Activated CD4-positive, alpha-beta T cell treated with anti-CD3 and anti-CD28 coated beads, Interleukin-2, amount 10 ng/mL, durations not matched to agents 7 days and 5 days (primary cell): ENCODE measurements at places on chromosomes 13 and 19. TPM values are rescaled to one million over a fixed set of nuclear protein-coding genes. Genes with fewer than 3 reads are reported as not detected.

The APOE gene
- 0.75 TPM for total RNA-seq

The IGFL3 gene
- total RNA-seq = not detected

The TLE2 gene
- total RNA-seq = 0.99 TPM

The RASAL3 gene
- 123 TPM for total RNA-seq

DNA sequence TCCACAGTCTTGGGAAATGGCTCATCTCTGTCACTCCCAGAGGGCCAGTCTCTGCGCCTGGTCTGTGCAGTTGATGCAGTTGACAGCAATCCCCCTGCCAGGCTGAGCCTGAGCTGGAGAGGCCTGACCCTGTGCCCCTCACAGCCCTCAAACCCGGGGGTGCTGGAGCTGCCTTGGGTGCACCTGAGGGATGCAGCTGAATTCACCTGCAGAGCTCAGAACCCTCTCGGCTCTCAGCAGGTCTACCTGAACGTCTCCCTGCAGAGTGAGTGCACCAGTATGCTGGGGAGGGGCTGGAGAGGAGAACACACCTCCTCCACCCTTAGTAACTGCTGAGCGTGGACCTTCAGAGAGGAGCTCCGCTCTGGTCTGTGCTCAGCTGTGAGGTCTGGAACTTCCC lies 2.3 kb downstream of the SIGLEC9 start:
- H3K27ac ChIP-seq = peak overlapping the region; percentile 44
- no peak overlapping the region for H3K4me3 ChIP-seq
- H3K36me3 ChIP-seq = peaks cover 8% of the 10 kb centered on the region
- H3K27me3 ChIP-seq = no peaks in the 10 kb centered on the region
- no peak for DNase-seq

- no peaks in the 10 kb centered on the region for H3K36me3 ChIP-seq
- H3K4me1 ChIP-seq = no peaks in the 10 kb centered on the region
- H3K4me3 ChIP-seq = no peak overlapping the region
- H3K27me3 ChIP-seq = no peaks in the 10 kb centered on the region
- no peak for DNase-seq
Observed at GRCh38 chr13:37878496-37878895, 8.9 kb upstream of the TRPC4 start.

DNA sequence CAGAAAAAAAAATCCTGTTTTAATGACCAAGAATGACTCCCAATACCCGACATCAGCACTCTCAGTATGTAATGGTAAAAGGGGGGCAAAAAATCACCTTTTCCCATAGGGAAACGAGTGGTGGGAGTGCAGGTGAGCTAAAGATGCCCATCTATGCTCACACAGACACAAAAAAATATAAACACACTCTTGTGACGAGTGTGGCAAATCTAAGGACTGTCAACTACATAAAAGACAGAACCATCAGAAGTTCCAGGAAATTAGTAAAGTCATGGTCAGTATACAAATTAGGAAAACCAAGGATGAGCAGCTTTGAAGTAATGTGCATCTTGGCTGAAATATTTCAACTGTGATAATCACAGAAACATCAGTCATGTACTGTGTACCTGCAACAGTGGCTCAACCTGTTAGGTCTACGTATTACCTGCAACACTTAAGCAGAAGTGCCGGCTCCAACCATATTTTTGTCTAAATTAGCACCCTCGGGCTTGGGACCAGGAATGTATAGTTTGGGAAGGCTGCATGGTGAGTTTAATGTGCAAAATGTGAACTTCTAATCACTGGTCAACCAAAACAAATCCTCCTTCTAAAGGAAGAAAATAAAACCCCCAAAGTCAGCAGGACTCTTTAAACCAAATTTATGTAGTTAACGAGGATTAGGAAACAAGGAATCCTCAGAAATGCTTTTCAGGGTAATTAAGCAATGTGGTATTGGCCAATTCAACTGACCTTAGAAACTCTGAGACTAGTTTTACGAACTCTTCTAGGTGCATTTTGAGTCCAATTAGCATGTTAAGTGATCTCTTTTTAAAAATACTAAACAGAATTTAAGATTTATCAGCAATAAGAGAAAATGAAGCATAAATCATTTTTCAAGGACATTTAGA lies 24.3 kb downstream of the ANKRD10 start:
- peaks cover 2% of the 10 kb centered on the region for H3K4me1 ChIP-seq
- H3K27me3 ChIP-seq = no peaks in the 10 kb centered on the region
- H3K4me3 ChIP-seq = no peak overlapping the region
- DNase-seq = no peak
- no peak overlapping the region for H3K27ac ChIP-seq
- peaks cover 9% of the 10 kb centered on the region for H3K36me3 ChIP-seq

DNA sequence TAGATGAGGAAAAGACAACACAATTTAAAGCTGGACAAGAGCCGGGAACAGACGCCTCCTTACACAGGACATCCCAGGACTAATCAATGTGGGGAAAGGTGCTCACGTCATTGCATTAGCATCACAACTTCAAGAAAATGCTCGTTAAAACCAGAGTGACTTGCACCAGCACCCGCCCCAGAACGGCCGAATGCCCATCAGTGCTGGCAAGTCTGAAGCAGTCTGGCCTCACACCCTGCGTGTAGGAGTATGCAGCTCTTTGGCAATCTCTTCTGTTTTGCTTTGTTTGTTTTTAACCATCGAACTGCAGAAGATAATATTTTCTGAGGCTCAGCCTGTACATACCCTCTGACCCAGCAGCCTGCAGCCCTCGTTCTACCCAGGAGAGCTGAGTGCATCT lies 44.8 kb upstream of the LDLR start:
- peaks cover 23% of the 10 kb centered on the region for H3K4me1 ChIP-seq
- peaks cover 32% of the 10 kb centered on the region for H3K36me3 ChIP-seq
- no peak overlapping the region for H3K27ac ChIP-seq
- DNase-seq = no peak
- H3K27me3 ChIP-seq = no peaks in the 10 kb centered on the region
- no peak overlapping the region for H3K4me3 ChIP-seq

- H3K27me3 ChIP-seq = no peaks in the 10 kb centered on the region
- no peak for DNase-seq
- H3K4me1 ChIP-seq = peaks cover 43% of the 10 kb centered on the region
Observed at GRCh38 chr13:39035204-39035603, 2.7 kb downstream of the PROSER1 start.

- no peak overlapping the region for H3K4me3 ChIP-seq
- peaks cover 78% of the 10 kb centered on the region for H3K36me3 ChIP-seq
- no peak for DNase-seq
- H3K27ac ChIP-seq = no peak overlapping the region
- peaks cover 12% of the 10 kb centered on the region for H3K4me1 ChIP-seq
- H3K27me3 ChIP-seq = no peaks in the 10 kb centered on the region
Observed at GRCh38 chr13:42298392-42298791, 26.4 kb downstream of the AKAP11 start.

DNA sequence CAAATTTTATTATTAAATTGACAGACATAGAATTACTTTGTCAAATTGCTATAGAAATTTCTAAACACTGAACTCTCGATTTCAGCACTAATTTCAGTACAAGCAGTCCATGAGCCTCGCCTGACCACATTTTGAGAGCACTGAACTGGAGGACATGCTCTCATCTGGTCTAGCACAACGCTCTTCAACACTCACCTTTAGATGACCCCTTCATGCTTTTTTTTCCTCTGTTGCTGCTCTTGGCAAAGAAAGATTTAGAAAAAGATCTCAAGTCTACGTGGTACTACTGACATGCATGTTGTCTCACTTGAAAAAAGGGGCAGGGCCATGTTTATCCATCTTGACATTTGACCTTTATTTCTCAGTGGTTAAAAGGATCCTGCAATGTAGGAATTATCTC lies 981.5 kb downstream of the DIAPH3 start:
- no peak for DNase-seq
- no peak overlapping the region for H3K27ac ChIP-seq

- H3K36me3 ChIP-seq = peaks cover 34% of the 10 kb centered on the region
- H3K27ac ChIP-seq = no peak overlapping the region
- H3K27me3 ChIP-seq = no peaks in the 10 kb centered on the region
Observed at GRCh38 chr19:10826231-10826630, 9.8 kb downstream of the TMED1 start.

GRCh38 chr13:43537124-43537523 lies 249.6 kb downstream of the ENOX1 start:
- no peak overlapping the region for H3K27ac ChIP-seq
- no peaks in the 10 kb centered on the region for H3K4me1 ChIP-seq
- DNase-seq = no peak

GRCh38 chr13:70644052-70644451 lies 535.8 kb upstream of the KLHL1 start:
- H3K36me3 ChIP-seq = no peaks in the 10 kb centered on the region
- no peak overlapping the region for H3K4me3 ChIP-seq
- no peak overlapping the region for H3K27ac ChIP-seq
